Fibroblast of the aortic adventitia (primary cell): ENCODE measurements at places on chromosomes 1 and 21. TPM values are rescaled to one million over a fixed set of nuclear protein-coding genes. Genes with fewer than 3 reads are reported as not detected.

Gene KIAA0040
- total RNA-seq = 0.33 and 0.99 TPM in 2 replicates

Gene INKA2
- 0.27 TPM in 1 of 2 replicates, not detected in the other for total RNA-seq

Gene OR10J5
- total RNA-seq = not detected in 2 replicates

Gene KRTAP12-2
- not detected in 2 replicates for total RNA-seq

Gene SPRR2G
- not detected in 2 replicates for total RNA-seq

Gene ATAD3C
- total RNA-seq = under 0.01 TPM in 1 of 2 replicates, not detected in the other

Gene SLC5A9
- not detected in 2 replicates for total RNA-seq

DNA sequence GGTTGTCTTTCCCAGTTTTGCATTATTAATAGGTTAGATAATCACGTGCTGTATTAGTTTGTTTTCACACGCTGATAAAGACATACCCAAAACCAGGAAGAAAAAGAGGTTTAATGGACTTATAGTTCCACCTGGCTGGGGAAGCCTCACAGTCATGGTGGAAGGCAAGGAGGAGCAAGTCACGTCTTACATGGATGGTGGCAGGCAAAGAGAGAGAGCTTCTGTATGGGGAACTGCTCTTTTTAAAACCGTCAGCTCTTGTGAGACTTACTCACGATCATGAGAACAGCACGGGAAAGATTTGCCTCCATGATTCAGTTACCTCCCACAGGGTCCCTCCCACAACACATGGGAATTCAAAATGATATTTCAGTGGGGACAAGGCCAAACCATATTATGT is 2.3 kb upstream of the VCAM1 start:
- DNase-seq = no peak

- no peak for DNase-seq
Measured at GRCh38 chr21:45986316-45987051, 4.9 kb downstream of the COL6A1 start.

DNA sequence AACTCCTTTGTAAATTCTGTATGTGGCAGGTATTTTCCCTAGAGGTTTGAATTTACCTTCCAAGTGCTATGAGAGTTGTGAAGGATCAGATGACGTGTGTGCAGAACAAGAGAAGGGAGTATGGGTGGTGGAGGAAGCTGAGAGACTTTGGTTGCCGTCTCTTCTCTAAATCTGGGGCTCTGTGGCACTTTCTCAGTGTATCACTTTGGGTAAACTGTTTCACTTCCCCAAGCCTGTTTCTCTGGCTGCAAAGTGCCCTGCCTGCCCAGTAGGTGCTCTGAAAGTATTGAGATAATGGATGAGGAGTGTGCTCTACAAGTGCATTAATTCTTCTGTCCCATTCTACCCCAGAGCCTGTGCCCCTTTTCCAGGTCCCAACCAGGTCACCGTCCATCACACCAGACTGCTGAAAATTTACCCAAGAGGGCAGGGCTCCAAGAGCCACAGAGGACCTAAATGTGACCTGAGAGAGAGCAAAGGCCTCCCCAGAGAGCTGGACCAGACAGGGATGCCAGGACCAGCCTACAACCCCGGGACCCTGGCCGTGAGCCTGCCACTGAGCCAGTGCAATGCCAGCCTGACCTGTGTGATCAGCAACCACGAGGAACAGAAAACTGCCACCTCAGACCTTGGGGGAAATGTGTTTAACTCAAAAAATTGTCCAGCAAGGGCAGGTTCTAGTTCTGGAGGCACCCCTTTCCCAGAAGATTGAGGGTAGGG is 131.6 kb upstream of the ETV3 start:
- no peak for DNase-seq

GRCh38 chr1:173258479-173259264 is 51.5 kb upstream of the TNFSF4 start:
- no peak for DNase-seq

- no peak for DNase-seq
Measured at GRCh38 chr1:201633297-201633696, 94.4 kb downstream of the NAV1 start.

- DNase-seq = peak; percentile 100
Measured at GRCh38 chr1:165376041-165376810, 19.7 kb upstream of the LMX1A start.

- DNase-seq = no peak
Measured at GRCh38 chr1:229557913-229558414, 543 bp downstream of the ABCB10 start.

- DNase-seq = no peak
Measured at GRCh38 chr1:27594564-27595510, 9.1 kb downstream of the AHDC1 start.

DNA sequence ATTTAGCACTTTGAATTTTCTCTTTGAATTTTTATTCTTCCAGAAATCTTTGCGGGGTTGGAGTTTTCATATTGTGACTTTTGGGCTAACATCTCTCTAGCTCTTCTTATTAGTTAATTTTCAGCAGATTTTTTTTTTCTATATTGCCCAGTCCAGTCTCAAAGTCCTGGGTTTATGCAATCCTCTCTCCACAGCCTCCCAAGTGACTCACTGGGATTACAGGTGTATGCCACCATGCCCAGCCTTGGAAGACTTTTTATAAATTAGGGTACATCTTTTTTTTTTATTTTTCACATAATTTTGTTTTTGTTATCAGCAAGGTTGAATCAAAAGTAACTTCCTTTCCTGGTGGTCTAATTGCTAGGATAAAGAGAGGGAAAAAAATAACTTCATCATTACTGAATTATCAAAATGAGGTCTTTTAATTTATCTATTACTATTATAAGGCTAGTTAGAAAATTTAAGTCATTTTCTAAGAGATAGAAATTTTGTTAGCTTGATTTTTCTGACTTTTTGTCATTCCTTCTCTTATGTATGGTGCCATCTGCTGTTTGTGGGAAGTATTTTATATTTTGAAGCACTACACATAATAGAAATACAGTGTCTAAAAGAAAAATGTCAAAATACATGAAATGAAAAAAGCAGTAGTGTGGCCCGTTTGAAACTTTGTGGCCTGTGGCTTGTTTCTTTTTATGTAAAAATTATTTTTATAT is 273.4 kb upstream of the CACYBP start:
- peak; percentile 61 for DNase-seq

GRCh38 chr1:156347331-156347730 is 9.0 kb downstream of the TSACC start:
- DNase-seq = peak; percentile 83

- DNase-seq = no peak
Measured at GRCh38 chr1:43465505-43466067, 11.9 kb upstream of the HYI start.

DNA sequence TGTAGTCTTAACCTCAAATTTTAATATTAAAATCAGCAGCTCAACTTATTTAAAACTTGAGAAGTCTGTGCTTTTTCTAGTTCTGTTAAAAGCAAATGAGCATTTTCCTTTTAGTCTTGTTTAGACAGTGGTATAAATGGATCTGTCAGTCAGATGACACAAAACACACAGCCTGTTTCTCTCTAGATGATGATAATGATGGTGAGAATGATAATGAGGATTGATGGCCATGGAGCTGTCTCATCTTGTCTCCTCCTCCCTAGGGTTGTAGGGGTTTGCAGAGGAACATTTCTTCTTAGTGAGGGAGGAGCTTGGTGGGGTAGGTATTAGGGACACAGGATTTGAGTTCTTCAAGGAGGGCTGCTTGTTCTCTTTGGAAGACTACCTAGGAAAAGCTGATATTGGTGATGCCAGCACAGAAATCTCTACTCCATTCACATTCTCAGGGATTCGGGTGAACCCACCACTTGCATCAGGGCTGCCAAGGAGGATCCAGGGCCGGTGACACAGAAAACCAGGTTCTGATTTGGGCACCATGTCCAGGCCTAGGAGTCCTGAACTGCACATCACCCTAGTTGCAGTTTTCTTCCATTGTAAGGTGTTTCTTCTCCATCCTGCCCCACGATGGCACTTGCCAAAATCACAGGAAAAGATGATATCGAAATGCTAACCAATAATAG is 147.6 kb downstream of the RHOU start:
- DNase-seq = no peak

DNA sequence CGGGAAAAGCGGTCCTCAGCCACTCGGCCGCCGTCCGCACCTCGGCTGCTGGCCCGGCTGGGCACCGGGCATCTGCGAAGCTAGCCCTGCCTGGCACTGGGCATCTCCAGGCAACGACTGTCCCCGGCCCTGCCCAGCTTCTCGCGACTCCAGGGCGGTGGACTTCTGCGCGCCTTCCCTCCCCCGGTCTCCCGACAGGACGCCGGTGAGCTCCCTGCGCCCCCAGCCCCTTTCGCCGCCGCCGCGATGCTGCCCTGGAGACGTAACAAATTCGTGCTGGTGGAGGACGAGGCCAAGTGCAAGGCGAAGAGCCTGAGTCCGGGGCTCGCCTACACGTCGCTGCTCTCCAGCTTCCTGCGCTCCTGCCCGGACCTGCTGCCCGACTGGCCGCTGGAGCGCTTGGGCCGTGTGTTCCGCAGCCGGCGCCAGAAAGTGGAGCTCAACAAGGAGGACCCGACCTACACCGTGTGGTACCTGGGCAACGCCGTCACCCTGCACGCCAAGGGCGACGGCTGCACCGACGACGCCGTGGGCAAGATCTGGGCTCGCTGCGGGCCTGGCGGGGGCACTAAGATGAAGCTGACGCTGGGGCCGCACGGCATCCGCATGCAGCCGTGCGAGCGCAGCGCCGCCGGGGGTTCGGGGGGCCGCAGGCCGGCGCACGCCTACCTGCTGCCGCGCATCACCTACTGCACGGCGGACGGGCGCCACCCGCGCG is 514 bp downstream of the FAM43B start:
- peak; percentile 14 for DNase-seq

GRCh38 chr1:41108696-41109275 is 87.3 kb upstream of the SLFNL1 start:
- peak; percentile 76 for DNase-seq

DNA sequence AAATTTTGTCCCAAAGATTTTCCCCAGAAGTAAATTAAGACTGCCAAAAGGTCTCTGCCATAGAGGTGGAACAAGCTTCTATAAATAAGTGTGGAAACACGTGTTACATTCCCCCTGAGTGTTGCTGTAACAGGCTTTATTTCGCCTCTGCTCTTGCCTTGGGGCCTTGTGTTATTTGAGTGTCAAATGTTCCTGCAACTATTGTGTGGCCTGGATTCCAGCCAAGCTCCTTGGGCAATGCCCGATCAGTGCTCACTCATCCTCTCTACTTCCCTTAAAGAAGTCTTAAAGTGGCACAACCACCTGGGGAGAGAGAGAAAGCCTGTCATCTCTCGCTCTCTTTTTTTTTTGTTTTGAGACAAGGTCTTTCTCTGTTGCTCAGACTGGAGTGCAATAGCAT is 156.7 kb downstream of the NR5A2 start:
- DNase-seq = peak; percentile 84

GRCh38 chr1:26317612-26318337 is at the start of gene CD52:
Gene CD52 (plus strand): TSS chr1:26317958. CDS start chr1:26318018, 60 bp downstream.
- DNase-seq = no peak

- no peak for DNase-seq
Measured at GRCh38 chr21:15776818-15777217, 47.0 kb downstream of the USP25 start.

GRCh38 chr1:228781161-228781808 is 46.0 kb downstream of the RHOU start:
- DNase-seq = peak; percentile 36

DNA sequence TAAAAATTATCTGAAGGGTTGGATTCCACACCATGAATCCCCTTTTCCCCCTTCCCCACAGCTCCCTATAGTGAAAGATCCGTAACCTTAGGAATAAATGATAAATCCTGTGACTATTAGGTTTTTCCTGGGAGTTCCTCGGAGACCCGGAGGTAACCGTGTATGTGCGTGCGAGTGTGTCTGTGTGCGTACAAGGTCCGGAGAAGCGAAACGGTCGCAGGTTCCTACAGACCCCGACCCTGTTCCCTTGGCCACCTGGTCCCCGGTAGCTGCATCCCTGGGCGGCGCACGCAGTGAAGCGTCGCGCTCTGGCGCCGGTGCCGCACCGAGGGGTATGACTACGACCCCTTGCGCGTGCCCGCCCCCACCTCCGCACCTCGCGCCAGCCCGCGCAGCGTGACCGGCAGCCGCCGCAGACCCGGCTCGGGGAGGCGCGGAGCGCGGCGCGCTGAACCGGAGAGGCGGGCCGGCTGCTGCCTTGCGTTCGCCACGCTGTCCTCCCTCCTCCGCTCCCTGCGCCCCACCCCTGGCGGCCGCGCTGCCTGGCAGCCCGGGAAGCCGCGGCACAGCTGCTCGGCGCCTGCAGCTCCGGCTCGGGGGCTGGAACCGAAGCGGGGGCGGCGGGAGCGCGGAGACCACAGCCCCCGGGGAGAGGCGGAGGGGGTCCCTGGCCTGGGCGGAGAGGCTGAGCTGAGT is at the start of gene AK5:
Gene AK5 (plus strand): TSS at position 529 of the 696 bp plus-strand sequence. CDS start 295 bp downstream, outside the sequence.
- peak; percentile 39 for DNase-seq
